Mucosa of gallbladder (tissue), 1 donor: ENCODE measurements at places on chromosomes 13 and 19. TPM values are rescaled to one million over a fixed set of nuclear protein-coding genes. Genes with fewer than 3 reads are reported as not detected.

GRCh38 chr13:94268661-94269060 lies 210.8 kb downstream of the DCT start:
- DNase-seq = no peak

GRCh38 chr13:25037057-25037813 lies 58.7 kb upstream of the PABPC3 start:
- DNase-seq = peak; percentile 57

- DNase-seq = no peak
Measured at GRCh38 chr13:106352850-106353249, 182.6 kb downstream of the EFNB2 start.

DNA sequence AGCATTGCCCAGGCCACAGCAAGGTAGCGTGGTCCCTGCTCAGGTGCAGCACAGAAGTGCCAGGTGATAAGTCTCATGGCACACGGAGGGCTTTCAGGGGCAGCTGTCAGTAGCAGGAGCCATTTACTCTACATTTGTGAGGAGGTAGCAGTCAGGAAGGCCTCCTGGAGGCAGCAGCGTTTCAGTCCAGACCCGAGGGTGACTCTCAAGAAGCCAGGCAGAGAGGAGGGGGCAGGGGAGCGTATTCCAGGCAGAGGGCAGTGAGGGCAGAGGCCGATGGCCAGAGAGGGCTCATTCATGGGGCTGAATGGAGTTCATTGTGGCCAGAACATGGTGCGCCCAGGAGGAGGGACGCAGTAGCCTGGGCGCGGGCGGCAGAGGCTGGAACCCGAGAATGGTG lies 8.9 kb downstream of the PIAS4 start:
- no peak for DNase-seq

The ZNF850 gene
- total RNA-seq = 4.1 TPM

The C19orf67 gene
- not detected for total RNA-seq

DNA sequence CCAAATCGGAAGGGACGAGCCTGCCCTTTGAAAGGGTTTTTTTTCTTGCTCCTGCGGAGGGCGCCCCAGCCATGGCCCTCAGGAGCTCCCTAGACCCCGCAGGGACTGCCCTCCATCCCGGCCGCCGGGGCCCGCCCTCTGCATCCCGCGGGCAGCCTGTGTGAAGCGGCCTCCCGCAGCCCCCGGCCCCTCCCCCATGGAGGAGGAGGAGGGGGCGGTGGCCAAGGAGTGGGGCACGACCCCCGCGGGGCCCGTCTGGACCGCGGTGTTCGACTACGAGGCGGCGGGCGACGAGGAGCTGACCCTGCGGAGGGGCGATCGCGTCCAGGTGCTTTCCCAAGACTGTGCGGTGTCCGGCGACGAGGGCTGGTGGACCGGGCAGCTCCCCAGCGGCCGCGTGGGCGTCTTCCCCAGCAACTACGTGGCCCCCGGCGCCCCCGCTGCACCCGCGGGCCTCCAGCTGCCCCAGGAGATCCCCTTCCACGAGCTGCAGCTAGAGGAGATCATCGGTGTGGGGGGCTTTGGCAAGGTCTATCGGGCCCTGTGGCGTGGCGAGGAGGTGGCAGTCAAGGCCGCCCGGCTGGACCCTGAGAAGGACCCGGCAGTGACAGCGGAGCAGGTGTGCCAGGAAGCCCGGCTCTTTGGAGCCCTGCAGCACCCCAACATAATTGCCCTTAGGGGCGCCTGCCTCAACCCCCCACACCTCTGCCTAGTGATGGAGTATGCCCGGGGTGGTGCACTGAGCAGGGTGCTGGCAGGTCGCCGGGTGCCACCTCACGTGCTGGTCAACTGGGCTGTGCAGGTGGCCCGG lies 815 bp downstream of the MAP3K10 start:
- DNase-seq = no peak

DNA sequence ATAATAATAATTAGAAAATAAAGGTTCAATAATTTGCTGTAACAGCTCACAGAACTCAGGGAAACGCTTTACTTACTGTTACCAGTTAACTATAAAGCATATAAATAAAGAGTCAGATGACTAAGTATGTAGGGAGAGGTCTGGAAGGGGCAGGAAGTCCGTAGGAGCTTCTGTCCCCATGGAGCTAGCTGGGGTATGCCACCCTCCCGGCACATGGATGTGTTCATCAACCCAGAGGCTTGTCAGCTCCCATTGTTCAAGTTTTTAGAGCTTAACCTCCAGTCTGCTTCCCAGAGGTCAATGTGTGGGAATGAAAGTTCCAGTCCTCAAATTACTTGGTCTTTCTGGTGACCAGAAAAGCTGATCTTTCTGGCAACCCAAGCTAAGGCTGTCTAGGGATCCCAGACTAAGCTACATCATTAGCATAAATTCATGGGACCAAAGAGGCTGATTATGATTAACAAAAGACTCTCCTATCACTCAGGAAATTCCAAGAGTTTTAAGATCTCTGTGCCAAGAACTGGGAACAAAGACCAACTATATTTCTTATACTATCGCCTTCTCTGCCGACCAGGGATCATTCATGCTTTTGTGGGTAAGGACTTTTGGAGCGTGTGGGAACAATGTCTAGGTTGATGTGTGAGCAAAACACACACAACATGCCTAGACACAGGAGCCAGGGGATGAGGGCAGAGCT lies 31.7 kb upstream of the ZNF507 start:
- DNase-seq = no peak

The MYH14 gene
- 91.0 TPM for total RNA-seq

DNA sequence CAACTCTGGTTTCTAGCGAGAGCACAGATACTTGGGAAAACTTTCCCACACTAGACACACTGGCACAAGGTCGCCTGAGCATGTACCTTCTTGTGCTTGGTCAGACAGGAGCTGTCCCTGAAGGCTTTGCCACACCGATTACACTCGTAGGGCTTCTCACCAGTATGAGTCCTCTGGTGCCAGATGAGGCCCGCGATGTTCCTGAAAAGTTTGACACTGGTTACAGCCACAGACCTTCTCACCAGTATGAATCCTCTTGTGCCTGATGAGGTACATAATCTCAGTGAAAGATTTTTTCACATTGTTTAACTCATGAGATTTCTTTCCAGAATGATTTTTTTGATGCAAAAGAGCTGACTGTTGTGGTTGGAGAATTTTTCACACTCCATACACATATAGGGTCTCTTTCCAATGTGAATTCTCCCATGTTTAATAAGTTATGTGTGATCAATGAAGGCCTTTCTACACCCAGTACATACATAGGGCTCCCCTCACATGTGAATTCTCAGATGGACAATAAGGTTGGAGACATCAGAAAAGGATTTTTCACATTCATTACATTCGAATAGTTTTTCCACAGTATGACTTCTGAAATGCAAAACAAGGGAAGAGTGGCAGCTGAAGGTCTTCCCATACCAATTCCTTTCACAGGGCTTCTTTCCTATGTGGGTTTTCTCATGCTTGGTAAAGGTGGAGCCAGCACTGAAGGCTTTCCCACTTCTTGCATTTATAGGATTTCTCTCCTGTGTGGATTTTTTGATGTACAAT lies 9.9 kb upstream of the ZSCAN18 start:
- DNase-seq = no peak

GRCh38 chr13:110228936-110229904 lies 77.7 kb downstream of the COL4A1 start:
- peak; percentile 10 for DNase-seq

The TBXA2R gene
- total RNA-seq = 4.9 TPM

The SLC1A6 gene
- total RNA-seq = not detected

DNA sequence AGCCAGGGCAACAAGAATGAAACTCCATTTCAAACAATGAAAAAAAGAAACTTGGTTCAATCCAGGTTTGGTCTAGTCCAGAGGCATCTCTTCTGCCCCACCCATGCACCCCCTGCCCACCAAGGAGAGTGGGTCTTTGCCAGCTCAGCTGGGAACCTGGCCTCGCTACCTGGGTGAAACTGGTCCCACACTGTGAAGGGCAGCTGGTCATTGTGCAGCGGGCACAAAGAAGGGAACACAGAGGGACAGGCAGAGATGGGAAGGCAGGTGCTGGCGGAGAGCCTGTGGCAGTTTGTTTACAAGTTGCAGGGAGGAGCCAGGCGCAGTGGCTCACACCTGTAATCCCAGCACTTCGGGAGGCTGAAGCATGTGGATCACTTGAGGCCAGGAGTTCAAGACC lies 50.2 kb downstream of the CPAMD8 start:
- DNase-seq = no peak

DNA sequence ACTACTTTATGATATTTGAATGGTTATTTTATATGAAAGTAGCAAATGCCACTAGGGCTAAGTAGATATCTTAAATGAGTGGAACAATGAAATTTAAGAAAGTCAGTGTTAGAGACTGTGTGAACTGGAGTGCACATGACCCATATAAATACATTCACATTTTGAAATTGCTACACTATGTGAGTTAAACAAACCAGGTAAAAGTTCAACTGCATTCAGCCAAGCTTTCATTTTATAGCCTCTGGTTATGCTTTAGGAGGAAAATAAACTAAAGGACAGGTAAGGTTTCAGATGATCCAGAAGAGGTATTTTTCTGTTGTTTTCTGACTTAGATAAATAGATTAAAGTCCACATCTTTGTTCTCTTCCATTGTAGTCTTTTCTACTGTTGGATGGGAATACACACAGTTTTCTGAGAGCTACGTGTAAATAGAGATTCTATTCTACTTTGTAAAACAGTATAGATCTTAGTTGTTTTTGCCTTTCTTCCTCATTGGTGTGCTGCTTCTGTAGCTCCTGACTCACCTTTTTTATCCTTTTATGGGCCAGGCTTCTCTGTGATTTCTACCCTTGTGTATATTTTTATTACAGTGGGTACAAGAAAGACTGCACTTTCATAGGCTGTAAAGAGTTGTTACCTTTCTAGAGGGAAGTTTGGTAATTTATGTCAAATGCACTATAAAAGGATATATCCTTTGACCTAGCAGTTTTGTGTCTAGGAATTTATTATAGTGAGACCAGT lies 54.6 kb upstream of the KCTD4 start:
- DNase-seq = no peak
